Activated naive CD8-positive, alpha-beta T cell treated with anti-CD3 and anti-CD28 coated beads for 36 hours (primary cell): ENCODE measurements at places on chromosomes 3 and 15. TPM values are rescaled to one million over a fixed set of nuclear protein-coding genes. Genes with fewer than 3 reads are reported as not detected.

GRCh38 chr3:26202169-26202568, 412.3 kb downstream of the OXSM start:
- no peak for DNase-seq

DNA sequence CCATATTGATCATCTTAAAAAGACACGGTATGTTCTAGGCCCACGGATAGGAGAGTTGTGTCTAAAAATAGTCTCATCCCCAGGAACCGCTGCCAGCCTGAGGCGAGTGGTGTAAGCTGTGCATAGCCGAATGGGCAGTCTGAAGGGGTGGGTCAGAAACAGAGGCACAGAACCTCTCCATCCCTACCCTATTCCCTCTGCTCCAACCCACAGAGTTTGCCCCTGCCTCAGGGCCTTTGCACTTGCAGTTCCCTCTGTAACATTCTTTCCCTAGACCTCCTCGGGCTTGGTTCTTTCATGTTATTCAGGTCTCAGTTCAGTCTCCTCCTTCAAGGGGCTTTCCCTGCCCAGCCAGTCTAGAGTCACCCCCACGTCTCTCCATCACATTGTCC, 4.8 kb downstream of the SCN5A start:
- no peak for DNase-seq

- DNase-seq, result no peak
These were observed 165.2 kb downstream of the PGPEP1L start for GRCh38 chr15:98842192-98842972.

DNA sequence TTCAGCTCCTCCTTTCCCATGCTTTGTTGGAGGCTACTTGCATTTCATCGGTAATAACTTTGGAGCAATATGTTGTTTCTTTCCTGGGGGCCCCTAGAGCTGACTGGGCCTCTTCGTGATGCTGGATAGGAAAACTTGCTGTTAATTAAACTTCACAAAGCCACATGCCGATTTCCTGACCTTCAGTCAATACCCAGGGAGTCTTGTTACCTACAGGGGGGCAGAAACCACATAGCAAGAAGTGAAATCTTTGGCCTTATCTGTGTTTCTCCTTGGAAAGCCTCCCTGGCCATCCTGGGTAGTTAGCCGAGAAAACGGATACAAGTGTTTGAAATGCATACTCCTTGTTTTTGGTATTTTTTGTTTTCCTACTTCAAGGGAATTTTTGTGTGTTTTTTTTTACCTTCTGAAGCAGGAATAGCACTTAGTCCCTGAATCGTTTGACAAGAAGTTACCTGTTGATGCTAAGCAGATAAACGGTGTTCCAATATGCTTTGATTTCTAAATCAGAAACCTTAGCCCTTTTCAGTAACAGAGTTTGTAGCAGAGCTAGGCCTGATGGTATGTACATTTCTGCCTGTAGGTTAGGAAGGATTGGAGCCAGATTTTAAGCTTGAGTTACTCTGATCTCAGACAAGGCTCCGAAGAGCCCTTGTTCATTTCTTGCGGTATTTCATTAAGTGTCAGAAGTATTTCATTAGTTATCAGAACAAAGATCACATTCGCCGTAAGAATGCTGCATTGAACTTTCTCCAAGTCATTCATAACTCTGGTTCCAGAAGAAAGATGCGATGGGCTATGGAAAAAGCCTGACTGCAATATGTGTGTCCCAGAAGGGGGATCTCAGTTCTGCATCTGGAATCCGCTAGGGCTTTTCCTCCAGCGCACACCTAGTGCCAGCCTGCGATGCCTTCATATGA, 111.5 kb downstream of the THSD4 start:
- no peak for DNase-seq

DNA sequence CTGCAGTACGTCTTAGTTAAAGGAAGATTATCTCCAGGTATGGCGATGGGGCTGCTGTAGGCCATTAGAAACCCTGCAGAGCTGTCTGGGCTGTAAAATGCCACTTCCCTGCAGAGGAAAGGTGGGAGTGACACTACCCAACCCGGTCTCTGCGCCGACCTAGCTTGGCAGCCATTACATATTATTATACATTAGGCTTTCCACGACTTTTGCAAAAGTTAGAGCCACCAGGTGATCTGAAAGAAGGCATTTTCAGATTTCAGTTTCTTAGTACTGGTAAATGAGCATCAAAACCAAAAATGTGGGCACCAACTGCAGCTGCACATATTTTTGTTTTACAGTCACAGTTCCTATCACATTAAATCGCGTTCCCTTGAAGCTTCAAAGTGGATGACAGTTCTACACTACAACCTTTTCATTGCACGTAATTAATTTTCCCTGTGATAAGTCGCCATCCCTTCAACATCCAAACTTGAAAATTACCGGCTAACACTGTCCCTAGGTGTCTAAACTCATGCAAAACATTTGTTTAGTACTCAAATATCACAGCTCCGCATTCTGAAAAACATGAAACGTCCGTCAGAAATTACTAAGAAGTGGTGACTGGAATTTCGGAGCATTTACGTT, 81.4 kb upstream of the CHD2 start:
- no peak for DNase-seq

- no peak for DNase-seq
These were observed 27.8 kb upstream of the IGF2BP2 start for GRCh38 chr3:185852635-185853034.

DNA sequence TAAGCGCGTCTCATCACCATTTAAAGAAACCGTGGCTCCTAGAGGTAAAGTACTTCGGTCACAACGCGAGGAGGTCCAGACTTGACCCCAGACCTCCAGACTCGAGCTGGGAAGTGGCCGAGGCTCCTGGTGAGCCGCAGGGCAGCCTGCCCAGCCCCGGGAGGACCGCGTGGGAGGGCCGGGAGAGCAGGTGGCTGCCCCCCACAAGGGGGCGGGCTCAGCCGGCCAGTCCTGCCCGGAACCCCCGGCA, at the start of gene SLC27A2:
SLC27A2 (plus strand) TSS at position 228 of the 250 bp plus-strand sequence. CDS start 232 bp downstream, outside the sequence.
- DNase-seq, result no peak

- no peak for DNase-seq
These were observed 18.4 kb downstream of the LRCH3 start for GRCh38 chr3:197809356-197810020.

DNA sequence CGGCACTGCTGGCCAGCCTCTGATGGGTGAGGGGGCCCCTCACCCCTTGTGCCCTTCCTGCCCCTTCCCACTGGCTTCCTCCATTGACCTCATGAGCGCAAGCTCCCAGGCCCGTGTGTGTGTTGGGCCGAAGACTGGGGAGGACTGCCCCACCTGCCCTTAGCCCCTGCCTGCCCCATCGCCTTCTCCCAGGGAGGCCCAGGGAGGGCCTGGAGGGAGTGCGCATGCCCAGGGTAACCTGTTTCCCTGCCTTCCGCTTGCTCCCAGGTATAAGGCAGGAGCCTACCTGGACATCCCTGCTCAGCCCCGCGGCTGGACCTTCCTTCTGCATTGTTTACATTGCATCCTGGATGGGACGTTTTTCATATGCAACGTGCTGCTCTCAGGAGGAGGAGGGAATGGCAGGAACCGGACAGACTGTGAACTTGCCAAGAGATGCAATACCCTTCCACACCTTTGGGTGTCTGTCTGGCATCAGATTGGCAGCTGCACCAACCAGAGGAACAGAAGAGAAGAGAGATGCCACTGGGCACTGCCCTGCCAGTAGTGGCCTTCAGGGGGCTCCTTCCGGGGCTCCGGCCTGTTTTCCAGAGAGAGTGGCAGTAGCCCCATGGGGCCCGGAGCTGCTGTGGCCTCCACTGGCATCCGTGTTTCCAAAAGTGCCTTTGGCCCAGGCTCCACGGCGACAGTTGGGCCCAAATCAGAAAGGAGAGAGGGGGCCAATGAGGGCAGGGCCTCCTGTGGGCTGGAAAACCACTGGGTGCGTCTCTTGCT, 8.8 kb downstream of the DLL4 start:
- no peak for DNase-seq

Gene CADM2
- total RNA-seq, result 0.21 TPM

Gene C3orf85
- not detected for total RNA-seq

Gene SLC12A8
- total RNA-seq, result 1.8 TPM

Gene RPL29
- 1,589 TPM for total RNA-seq

Gene IQCF5
- total RNA-seq, result not detected

Gene TRH
- not detected for total RNA-seq
